AG04450 (cell line): ENCODE measurements at places on chromosomes 3 and 15.
A peak's percentile ranks its signal among the peaks of the same experiment; 100 is the strongest.

GRCh38 chr3:3038201-3038991, 71.8 kb downstream of the IL5RA start:
- DNase-seq: no peak

DNA sequence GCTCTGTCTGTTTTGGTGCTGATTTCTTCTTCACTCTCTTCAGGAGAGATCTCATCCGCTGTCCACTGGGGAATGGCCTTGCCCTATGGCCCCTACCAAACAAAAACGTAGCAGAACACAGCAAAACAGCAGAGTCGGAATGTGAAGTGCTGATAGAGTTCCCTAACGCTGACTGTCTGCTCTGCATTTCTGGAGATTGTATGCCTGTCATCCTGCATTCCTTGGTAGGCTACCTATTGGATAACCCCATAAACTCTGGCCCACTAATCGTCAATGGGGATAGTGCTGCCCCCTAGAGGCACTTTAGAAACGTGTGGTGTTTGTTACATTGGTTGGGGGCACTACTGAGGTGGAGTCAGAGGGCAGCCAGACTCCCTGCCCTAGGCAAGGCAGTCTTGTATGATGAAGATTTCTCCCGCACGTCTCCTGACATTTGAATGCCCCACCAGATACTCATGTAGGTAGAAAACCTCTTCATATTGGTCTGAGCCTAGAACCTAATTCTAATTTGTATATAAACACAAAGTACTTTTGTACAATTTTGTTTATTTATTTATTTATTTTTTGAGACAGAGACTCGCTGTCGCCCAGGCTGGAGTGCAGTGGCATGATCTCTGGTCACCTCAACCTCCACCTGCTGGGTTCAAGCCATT, 15.6 kb upstream of the MAGEF1 start:
- DNase-seq: no peak

GRCh38 chr3:48899273-48899672, 591 bp upstream of the SLC25A20 start:
- no peak for DNase-seq

DNA sequence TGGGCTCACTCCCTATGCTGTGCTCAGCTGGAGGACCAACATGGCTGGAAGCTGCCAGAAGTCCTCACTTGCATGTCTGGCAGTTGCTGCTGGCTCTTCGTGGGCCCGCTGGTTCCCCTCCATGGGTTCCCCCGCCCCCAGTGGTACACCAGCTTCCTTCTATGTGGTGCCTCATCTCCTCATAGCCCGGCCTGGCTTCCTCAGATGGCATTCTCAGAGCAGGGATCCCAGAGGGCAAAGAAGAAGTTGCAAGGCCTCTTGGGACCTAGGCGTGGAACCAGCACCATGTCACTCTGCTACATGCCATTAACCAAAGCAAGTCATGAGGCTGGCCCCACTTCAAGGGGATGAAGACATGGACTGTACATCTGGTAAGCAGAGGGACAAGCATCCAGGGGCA, 2.9 kb upstream of the CFAP92 start:
- DNase-seq: no peak

- no peak for DNase-seq
Observed at GRCh38 chr15:88727439-88727838, 75.8 kb upstream of the ACAN start.

DNA sequence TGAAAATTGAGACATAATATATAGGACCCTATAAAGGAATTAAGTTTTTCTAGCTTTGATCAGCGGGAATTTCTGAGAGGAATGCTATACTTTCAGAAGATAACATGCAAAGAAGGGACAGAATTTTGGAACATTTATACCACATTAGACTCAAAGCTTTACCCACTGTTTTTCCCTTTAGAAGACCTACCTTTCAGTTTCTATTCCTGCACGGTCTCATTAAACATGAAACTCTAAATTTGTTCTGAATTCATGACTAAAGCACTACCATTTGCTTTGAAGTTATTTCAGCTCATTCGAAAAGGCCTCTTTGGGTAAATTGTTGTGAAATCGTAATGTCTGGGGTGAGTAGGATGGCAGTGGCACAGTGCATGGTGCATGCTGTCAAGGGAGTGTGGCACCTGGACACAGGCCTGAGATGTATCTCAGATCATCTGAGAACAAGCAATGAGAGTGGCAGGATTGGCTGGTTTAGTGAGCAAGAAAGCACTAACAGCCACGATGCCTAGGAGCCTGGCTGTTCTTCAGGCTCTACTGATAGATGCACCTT, 42.5 kb downstream of the CHCHD4 start:
- no peak for DNase-seq

- DNase-seq: no peak
Observed at GRCh38 chr15:77578641-77579372, 53.9 kb downstream of the LINGO1 start.

DNA sequence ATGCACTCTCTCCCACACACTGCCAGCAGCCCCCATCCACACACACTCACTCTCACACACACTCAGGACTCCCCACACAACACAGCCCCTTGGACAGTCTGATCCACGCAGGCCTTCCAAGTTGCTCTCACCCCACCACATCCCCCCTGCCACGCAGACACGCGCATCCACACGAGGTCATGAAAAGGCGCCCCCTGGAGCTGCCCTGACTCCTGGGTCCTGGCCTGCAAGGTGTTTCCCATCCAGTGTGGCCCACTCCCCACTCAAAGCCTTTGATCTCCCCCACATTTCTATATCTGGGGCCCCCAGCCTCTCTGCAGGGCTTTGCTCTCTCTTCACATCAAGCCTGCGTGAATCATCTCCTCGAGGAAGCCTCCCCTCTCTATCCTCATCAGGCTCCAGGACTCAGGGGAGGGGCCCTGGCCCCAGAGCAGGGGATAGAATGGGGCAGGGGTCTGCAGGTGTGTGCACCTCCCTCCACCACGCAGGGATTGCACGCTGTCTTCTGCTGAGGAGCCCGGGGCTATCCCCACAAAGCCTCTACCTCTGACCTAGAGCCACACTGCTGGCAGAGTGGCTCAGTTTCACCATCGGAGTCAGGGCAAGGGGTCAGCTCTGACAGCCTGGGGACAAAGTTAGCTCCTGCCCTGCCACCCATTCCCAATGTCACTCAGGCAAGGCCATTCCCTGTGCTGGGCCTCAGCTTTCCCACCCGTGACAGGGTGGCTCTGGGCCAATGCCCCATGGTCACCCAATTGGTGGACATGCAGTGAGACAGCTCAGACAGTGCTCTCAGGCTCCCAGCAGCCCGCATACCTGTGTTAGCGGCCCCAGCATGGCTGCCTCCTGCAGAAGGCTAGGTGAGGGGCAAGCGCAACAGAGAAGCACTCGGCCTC, 6.4 kb downstream of the MYL3 start:
- no peak for DNase-seq

DNA sequence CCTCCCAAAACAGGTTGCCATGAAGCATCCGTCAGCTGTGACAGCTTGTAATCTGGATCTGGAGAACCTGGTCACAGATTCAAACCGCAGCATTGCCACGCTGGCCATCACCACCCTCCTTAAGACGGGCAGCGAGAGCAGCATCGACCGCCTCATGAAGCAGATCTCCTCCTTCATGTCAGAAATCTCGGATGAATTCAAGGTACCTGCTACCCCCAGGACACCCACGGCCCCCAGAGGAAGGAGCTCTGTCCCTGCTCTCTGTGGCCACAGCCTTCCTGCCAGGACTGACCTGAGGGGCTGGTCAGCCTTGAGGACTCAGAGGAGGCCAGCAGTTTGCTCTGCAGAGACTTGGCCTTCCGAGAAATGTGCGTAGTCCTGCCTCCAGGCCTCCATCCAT, 11.2 kb downstream of the COPG1 start:
- DNase-seq: no peak

GRCh38 chr3:189641776-189642175, 10.6 kb downstream of the TP63 start:
- no peak for DNase-seq

GRCh38 chr15:80415358-80415670, 11.1 kb downstream of the ARNT2 start:
- DNase-seq: no peak

DNA sequence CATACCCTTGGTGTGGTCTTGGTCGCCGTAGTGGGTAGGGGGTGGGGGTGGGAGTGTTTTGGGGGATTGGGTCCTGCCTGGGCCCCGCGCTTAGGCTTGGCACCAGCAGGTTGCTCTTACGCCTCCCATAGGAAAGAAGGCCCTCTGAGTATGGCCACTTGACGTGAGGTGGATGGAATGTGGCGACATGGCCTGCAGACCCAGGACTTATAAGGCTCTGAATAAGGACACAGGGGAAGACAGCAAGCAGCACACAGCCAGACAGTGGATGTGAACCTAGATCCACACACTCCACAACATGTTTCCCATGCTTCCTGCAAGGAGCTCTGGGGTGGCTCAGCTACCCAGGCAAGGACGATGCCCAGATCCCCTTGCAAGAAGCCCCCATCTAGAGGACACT, 12.4 kb downstream of the RBPMS2 start:
- no peak for DNase-seq

DNA sequence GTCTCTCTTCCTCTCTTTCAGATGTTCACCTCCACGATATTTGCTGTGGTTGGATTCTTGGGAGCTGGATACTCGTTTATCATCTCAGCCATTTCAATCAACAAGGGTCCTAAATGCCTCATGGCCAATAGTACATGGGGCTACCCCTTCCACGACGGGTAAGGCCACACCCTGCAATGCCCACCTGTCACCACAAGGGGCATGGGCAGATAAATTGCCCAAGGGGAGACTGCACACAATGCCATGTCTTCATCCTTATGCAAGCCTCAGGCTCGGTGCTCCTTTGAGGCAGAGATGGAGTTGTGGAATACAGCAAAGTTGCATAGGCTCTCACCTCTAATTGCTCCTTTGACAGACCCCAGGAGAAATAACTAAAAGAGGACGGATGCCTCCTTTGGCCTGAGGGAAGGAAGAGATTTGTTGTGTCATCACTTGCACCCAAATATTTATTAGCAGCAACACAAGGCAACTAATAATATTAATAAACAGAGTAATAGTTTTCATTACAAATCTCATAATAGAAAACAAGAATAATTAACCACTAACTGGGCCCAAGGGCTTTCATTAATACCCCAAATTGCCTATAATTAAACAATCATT, 13.2 kb downstream of the TM4SF4 start:
- DNase-seq: no peak

- no peak for DNase-seq
Observed at GRCh38 chr15:94306700-94307650, 75.6 kb downstream of the MCTP2 start.

DNA sequence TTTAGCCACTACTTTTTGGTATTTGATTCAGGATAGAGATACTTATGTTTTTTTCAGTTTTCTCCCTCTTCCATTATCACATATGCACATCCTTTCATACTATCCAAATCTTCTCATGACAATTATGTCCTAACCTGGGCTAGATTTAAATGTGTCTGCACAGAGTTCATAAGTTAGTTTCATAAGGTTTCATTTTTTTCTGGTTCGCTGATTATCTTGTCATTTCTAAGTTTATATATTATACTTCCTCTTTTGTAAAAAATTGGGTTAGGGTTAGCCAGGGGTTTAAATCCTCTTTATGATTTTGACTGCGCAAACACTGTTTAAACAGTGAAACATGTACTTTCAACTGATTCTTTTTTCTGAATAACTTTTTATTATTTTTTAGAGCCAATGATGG, 148.6 kb downstream of the SST start:
- no peak for DNase-seq

DNA sequence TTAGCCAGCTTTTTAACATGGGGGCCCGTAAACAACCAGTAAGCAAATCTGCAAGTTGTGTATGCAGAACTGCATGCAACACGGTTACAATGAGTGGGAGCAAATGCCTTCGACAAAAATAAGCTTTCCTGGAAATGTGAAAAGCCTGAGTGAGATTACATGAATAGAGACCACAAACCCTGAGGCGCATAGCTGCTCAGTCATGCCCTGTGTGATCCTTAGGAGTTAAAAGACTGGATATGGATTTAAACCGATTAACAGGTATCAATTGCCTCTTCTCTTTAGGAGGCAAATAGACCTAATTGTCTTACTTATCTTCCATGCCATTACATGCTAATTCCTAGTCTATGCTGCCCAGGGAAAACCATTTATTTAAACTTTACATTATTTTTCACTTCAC, 810.3 kb downstream of the ROBO1 start:
- DNase-seq: no peak

DNA sequence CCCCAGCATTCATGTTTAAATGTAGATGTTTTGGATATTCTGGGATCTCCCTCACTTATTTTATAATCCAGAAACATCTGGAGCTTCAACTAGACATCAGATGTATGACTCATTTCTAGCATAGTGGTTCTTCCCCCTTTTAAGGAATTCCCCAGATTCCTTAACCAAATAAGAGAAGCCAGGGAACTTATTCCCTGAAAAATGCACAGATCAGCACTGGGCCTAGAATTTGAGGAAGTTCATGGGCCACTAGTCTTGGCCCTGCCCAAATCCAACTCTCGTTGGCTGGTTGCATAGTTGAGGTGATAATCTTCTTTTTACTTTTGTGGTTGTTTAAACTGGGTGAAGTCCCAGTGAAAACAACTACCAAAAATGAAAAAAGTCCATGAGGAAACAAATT, 20.4 kb downstream of the RARRES1 start:
- peak; percentile 61 for DNase-seq

DNA sequence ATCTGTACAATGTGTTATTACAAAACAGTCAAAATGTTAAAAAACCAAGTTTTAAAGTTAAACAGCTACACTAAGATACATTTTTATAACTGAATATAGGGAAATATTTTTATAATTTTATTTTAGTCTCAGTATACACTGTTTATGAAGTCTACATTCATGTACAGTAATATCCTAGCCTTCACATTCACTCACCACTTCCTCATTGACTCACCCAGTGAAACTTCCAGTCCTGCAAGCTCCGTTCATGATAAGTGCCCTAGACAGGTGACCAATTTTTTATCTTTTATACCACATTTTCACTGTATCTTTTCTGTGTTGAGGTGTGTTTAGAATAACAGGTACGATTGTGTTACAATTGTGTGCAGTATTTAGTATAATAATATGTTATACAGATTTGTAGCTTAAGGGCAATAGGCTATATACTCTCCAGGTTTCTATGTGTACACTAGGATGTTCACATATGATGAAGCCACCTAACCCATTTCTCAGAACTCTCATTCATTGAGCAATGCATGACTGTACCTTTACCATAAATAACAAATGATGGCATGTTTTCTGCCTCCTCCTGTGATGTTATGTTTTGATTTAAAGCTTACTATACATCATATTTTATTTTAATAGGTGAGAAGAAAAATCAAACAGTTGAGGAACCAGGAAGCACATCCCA, 388.4 kb upstream of the NDN start:
- no peak for DNase-seq

DNA sequence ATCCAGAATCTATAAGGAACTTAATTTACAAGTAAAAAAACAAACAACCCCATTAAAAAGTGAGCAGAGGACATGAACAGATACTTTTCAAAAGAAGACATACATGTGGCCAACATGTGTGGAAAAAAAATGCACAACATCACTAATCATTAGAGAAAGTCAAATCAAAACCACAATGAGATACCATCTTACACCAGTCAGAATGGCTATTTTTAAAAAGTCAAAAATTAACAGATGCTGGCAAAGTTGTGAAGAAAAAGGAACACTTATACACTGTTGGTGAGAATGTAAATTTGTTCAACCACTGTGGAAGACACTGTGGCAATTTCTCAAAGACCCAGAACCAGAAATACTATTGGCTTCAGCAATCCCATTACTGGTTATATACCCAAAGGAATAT, 830.0 kb upstream of the ALCAM start:
- DNase-seq: no peak

GRCh38 chr15:68413363-68414205, 18.4 kb downstream of the ITGA11 start:
- no peak for DNase-seq
